ENCODE measurements at places on chromosomes 1 and 21.

DNA sequence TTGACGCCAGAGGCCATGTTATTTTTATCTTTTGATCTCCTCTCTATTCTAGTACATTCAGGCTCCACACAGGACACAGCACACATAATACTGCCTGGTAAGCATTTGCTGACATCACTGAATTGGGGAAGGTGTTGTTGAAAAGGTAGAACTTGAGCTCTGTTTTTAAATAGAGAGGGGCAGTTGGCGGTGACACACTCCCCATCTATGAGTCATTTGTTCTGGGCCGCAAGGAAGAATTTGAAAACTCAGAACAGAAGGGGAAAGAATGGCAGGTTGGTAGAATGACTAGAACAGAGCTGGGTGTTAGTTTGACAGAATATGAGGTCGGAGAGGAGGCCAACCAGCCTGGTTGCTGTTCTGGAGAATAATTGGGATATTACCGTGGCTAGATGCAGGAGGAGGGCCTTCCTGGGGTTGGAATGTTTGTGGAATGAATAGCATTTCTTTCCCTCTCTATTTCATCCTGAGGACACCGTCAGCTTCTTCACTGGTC is 52.1 kb upstream of the ERRFI1 start:
- peak; percentile 78 for DNase-seq

GRCh38 chr1:12202190-12202497 is 27.7 kb upstream of the VPS13D start:
- DNase-seq: no peak

GRCh38 chr1:26145041-26145959 is 13.6 kb upstream of the FAM110D start:
- peak; percentile 48 for DNase-seq

GRCh38 chr1:209839875-209840546 is 12.2 kb downstream of the UTP25 start:
- DNase-seq: peak; percentile 93

GRCh38 chr1:221723848-221724236 is 18.0 kb downstream of the DUSP10 start:
- no peak for DNase-seq

- DNase-seq: no peak
Observed at GRCh38 chr1:36097693-36098585, 9.2 kb downstream of the ADPRS start.

- no peak for DNase-seq
Observed at GRCh38 chr1:143748906-143749305, 222.9 kb downstream of the FAM72C start.

DNA sequence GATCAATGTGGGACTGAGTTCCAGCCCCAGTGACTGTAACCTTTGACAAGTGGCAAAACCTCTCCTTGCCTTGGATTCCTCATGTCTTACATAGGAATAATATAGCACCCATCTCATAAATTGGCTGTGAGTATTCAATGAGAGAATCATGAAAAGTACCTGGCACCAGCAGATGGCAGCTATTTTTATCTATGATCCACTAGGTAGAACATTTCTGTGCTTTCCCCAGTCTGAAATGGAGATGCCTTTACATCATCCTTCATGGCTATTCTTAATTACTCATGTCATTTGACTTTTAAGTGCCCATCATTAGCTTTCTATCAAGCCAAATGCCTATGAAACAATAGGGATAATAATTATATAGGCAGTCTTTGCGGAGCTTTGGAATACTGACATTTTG is 130.1 kb downstream of the TGFB2 start:
- no peak for DNase-seq

DNA sequence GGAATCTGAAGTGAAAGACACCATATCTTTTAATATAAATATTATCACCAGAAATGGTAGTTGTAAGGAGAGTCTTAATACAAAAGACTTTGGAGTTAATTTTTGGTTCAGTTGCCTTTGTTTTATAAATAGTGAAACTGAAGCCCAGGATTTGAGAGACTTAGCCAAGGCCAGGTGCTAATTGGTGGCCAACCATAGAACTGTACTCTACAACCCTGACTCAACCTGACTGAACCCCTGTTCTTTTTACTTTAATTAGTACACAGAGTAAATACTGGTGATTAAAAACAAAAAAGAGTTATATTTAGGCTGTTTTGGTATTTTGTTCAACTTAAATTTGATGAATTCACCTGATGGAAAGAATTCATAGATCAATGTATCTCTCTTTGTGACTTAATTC is 76.3 kb downstream of the SNX7 start:
- no peak for DNase-seq

- no peak for DNase-seq
Observed at GRCh38 chr1:64129701-64130100, 73.7 kb upstream of the UBE2U start.

DNA sequence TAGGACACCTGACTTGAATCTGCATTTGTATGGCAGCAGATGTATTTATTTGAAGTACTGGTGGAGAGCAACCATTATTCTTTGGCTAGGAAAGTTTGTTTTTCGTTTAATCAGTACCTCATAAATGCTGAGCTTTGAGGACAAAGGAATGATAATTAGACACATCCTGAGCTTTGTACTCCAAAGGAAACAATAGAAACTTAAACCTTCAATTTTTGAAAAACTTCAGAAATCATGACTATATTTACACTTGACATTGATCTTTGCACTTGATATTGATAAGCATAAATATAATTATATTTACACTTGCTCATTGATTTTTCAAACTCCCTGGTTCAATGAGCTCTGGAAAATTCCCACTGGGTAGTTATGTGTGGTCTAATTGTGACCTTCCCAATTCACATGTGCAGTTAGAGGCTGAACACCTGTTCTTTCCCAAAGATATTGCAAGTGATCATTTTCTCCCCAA is 10.7 kb downstream of the PATJ start:
- no peak for DNase-seq

GRCh38 chr1:41268154-41268770 is 26.2 kb upstream of the SCMH1 start:
- DNase-seq: peak; percentile 55

DNA sequence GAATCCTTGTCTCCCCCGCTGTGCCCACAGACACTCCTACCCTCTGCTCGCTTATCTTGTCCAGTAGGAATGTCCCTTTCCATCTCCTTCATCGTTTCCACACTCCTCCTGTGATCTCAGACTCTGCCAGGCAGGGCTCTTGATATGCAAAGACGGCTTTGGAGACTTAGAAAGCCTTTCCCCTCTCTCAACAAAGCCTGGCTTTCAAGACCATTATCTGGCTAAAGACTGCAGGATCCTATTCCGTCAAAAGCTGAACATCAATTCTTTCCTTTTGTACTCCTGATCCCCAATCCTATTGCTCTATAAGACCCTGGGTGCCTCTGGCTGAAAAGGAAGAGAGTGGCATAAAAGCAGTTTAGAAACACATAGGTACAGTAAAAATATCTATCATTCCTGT is 63.9 kb downstream of the SDC3 start:
- DNase-seq: no peak

- DNase-seq: no peak
Observed at GRCh38 chr1:71630073-71630472, 549.2 kb upstream of the ZRANB2 start.

GRCh38 chr1:84407524-84407923 is 9.2 kb downstream of the DNASE2B start:
- no peak for DNase-seq

GRCh38 chr1:47280142-47280541 is 33.8 kb downstream of the STIL start:
- peak; percentile 14 for DNase-seq

DNA sequence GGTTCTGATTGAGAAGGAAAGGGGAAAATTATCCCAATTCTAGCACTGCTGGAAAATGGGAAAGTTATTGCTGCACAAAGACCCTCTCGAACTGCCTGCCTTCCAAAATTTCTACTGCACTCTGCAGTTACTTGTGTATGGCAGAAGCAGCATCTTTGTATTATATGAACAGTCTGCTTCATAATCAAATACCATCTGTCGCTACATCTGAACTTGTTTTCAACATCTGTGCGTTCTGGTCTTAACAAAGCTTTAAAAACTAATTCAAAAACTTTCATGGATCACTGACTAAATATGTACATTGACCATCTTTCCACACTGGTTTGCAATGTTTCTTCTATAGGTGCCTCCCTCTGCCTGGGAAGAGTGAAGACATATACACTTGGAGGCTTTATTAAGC is 79.2 kb downstream of the PROX1 start:
- no peak for DNase-seq

DNA sequence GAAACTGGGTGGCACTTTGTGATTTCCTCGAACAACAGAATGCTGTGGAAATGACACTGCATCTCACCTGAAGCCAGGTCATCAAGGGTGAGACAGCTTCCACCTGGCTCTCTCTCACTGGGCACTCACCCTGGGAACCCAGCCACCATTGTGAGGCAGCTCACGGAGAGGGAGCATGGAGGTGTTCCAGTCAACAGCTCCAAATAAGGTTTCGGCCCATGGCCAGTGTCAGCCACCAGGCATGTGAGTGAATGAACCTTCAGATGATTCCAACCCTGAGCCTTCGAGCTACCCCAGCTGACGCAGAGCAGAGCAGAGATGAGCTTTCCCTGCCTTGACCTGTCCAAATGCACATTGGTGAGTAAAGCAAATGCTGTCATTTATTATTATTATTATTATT is 58.1 kb downstream of the SYDE2 start:
- DNase-seq: no peak

- no peak for DNase-seq
Observed at GRCh38 chr1:52632732-52633290, at the start of gene SHISAL2A. Gene SHISAL2A (plus strand): TSS chr1:52633168. CDS start chr1:52633494, 326 bp downstream.

DNA sequence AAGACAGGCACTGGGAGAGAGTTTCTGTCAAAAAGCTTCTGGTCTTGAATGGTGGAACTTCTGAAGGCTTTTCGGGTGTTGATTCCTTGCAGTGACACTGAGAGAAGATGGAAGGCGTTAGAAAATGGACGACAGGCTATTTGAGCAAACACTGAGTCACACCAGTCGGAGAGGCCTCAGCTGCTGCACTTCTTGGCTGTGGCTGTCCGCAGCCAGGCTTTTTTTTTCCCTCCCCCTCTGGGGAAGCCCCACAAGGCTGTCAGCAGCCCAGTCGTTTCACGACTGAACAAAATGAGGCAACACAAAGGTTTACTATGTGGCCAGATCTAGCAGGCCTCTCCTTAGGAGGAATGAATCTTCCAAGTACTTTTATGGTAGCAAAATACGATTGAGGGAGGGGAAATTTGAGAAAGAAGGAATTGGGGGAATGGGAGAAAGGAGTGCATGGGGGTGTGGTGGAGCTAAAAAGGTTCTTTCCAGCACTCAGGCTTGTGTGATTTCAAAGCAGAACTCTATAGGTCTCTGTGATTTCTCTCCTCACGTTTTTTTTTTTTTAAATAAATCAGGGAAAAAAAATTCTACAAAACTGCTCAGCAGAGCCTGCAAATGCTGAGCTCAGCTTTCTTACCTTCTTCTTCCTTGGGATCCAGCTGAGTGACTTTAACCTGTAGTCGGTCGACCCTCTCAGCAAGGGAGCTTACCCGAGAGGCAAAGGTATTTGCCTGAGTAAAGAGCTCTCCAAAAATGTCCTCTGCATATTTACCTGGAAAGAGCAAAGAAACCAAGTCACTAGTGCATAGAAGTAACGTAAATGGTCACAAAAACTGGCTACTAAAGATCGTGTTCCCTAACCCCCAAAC is 26.1 kb downstream of the GPR3 start:
- DNase-seq: peak; percentile 87

GRCh38 chr1:228360533-228361313 is 45.9 kb downstream of the TRIM11 start:
- no peak for DNase-seq

- DNase-seq: no peak
Observed at GRCh38 chr1:114482585-114482984, 28.4 kb downstream of the TRIM33 start.

- DNase-seq: peak; percentile 48
Observed at GRCh38 chr1:18820791-18821641, 38.4 kb downstream of the TAS1R2 start.

DNA sequence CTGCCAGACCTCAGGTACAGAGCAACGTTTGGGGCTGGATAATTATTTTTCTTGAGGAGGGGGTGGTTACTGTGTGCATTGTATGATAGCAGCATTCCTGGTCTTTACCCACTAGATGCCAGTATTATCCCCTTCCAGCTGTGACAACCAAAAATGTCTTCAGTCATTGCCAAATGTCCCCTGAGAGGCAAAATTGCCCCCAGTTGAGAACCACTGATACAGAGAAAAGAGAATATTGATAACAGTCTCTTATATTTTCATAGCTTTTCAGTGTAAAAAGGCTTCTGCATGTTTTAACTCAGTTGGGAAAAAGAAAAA is 51.8 kb upstream of the SYT14 start:
- DNase-seq: no peak

DNA sequence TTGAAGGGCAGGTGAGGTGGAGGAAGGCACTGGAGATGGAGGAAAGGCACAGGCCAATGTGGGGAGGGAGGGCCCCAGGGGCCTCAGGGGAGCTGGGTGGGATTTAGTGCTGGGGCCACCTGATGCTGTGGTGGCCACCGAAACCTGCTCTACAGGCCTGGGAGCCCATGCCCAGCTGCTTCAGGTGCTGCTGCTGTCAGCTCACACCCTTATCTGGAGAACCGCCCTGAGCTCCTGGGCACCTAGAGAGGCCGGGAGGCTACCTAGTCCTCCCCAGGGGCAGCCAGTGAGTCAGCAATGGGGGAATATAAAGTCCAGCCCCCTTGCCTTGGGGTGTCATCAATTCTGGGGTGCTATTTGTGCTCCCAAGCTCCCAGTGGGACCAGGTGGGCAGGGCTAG is 12.2 kb downstream of the FAM131C start:
- no peak for DNase-seq

DNA sequence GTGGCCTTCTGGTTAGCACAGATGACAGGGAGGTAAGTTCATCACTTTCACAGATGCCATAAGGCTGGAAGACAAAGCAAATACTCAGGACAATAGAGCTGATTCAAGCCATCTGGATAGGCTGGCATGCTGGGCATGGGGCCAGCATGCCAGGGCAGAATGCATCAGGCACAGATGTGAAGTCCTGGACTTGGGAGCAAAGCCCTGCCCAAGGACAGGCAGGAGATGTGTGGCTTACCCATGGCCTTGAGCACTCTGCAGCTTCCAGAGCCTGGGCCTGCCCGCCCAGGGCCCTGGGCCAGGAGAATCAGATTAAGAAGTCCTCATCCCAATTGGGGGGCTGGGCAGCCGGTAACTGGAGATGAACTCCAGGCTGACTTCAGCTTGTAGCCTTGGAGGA is 135.7 kb upstream of the ZC3H12A start:
- no peak for DNase-seq

DNA sequence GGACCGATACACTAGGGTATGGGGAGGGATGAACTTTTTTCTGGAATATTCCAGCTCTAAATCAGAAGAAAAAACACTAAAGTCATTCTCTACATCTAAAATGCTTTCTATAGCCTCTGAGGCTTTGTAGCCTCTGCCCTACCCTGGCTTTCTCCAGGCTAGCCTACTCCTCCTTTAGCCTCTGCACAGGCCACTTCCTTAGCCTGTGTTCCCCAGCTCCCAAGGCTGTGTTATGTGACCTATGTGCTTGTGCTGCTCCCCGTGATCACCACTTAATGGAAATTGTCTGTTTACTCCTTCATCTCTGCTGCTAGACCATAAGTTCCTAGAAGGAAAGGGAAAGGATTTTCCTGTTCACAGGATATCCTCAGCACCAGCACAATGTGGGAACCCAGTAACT is 92.8 kb downstream of the SEC16B start:
- no peak for DNase-seq

GRCh38 chr1:6358757-6359201 is 34.8 kb downstream of the ACOT7 start:
- DNase-seq: peak; percentile 35
